NCI-H1436 treated with DMSO at 0.1 percent for 48 hours (cell line): ENCODE measurements at places on chromosomes 4 and X.

GRCh38 chr4:11894977-11895376 lies 466.3 kb upstream of the HS3ST1 start:
- no peak for DNase-seq

DNA sequence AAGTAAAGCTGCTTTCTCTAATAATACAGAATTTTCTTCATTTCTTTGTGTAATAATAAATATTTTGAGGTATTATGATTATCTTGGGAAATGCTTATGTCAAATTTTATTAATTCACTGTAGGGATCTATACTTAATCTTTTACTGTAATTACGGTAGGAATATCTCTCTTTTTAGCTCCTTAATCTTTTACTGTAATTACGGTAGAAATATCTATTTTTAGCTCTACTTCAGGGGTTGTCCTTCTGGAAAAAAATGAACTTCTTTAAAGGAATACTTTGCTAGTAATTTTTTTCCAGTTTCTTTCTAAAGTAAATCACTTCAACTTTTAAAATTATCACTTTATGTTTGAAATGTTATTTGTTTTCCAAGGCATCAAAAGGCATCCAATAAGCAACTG lies 2229.4 kb upstream of the AGA start:
- no peak for DNase-seq

- DNase-seq: no peak
Observed at GRCh38 chr4:153757407-153757806, 2.4 kb downstream of the RNF175 start.

- no peak for DNase-seq
Observed at GRCh38 chr4:4572821-4573220, 31.0 kb upstream of the STX18 start.

- DNase-seq: no peak
Observed at GRCh38 chrX:41963348-41963747, 40.0 kb upstream of the CASK start.

DNA sequence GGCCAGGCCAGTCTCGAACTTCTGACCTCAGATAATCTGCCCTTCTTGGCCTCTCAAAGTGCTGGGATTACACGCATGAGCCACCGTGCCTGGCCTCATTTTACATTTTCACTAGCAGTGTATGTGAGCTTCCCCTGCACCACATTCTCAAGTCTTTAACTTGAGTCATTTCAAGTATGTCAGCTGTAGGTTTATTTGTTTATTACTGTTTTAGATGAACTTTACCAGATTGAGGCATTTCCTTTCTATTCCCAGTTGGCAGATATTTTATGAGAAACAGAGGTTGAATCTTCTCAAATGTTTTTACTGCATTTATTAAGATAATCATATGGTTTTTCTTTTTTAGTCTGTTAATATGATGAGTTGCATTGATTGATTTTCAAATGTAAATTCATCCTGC lies 114.6 kb upstream of the SH3RF1 start:
- DNase-seq: no peak
